ENCODE measurements at places on chromosomes 3 and 15.

GRCh38 chr15:47897525-47897924 is 180.2 kb downstream of the SEMA6D start:
- DNase-seq = no peak

- no peak for DNase-seq
Measured at GRCh38 chr3:139811331-139811730, 123.7 kb upstream of the CLSTN2 start.

GRCh38 chr3:194497799-194498575 is 11.2 kb upstream of the ATP13A3 start:
- DNase-seq = peak; percentile 21

DNA sequence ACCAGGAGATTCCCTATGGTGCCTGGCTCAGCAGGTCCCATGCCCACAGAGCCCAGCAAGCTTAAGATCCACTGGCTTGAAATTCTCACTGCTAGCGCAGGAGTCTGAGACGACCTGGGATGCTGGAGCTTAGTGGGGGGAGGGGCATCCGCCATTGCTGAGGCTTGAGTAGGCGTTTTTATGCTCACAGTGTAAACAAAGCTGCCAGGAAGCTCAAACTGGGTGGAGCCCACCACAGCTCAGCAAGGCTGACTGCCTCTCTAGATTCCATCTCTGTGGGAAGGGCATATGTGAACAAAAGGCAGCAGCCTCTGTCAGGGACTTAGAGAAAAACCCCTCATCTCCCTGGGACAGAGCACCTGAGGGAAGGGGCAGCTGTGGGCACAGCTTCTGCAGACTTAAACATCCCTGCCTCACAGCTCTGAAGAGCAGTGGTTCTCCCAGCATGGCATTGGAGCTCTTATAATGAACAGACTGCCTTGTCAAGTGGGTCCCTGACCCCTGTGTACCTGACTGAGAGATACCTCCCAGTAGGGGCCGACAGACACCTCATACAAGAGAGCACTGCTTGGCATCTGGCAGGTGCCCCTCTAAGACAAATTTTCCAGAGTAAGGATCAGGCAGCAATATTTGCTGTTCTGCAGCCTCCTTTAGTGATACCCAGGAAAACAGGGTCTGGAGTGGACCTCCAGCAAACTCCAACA is 231.5 kb upstream of the SETMAR start:
- no peak for DNase-seq

GRCh38 chr15:58038426-58039078 is 27.0 kb downstream of the ALDH1A2 start:
- no peak for DNase-seq

DNA sequence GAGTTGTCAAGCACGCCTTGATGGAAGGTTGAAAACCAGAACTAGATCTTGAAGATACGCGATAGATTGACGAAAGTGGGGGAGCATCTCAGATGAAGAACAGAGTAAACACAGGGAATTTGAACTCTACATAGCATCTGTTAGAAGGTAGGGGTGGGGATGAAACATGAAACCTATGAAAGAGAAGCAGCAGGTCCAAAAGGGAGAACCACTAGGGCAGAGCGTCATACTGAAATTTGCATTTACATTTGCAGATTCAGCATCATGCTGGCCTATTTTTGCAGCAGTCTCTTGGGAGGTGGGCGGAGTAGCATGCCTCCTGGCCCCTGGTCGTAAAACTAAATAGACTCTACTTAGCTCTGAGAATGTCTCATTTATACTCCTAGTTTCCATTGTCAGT is 46.1 kb upstream of the RASGRP1 start:
- no peak for DNase-seq

GRCh38 chr15:59168536-59168935 is 38.1 kb upstream of the LDHAL6B start:
- no peak for DNase-seq

DNA sequence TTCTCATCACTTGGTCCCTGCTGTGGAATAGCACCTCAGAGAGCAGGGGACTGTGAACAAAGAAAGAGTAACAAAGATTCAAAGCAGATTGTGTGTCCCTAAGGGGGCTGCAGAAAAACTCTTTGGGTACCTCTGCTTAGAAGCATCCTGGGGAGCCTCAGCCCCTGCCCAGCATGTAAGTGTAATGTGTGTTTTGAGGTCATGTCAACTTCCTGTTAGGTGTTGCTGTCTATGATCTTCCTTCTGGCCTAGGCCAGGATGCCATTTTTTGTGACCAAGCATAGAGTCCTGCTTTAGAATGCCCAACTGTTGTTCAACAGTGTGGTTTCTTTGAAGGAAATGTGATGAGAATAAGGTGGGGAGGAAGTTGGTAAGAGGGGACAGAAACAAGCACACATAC is 77.1 kb upstream of the BCL6 start:
- DNase-seq = no peak

DNA sequence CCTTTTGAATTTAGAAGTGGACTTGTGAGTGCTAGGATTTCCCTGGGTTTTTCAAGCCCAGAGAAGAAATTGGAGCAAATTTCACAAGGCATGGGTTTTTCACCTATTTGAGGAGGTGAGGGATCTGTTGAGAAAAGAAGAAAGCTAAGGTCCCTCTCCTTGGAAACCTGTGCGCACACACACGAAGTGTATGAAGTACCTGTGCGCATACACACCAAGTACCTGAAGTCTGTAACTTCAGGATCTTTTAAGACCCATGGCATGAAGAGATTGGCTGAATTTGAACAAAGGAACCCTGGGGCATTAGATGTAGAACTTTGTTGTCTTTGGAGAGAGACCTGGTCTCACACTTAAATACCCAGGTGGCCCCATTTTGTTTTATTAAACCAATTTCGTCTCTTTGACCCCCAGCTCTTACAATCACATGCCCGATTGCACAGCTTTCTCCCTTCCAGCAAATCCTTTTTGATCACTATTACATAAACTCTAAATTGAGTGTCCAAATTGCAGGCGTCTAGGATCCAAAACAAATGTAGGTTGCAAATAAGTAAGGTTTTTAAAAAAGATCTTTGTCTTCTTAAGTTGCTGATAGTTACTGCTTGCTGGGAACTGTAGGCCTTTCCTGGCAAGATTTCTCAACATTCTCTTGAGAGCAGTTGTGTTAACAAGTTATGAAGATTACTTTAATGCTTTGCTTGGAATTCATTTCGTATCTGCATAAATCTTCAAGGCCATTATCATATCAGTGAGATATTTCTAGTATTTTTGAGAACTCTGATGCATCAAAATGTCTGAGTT is 64.3 kb downstream of the CMTM8 start:
- no peak for DNase-seq

- DNase-seq = no peak
Measured at GRCh38 chr15:95425859-95426258, 904.6 kb upstream of the NR2F2 start.

DNA sequence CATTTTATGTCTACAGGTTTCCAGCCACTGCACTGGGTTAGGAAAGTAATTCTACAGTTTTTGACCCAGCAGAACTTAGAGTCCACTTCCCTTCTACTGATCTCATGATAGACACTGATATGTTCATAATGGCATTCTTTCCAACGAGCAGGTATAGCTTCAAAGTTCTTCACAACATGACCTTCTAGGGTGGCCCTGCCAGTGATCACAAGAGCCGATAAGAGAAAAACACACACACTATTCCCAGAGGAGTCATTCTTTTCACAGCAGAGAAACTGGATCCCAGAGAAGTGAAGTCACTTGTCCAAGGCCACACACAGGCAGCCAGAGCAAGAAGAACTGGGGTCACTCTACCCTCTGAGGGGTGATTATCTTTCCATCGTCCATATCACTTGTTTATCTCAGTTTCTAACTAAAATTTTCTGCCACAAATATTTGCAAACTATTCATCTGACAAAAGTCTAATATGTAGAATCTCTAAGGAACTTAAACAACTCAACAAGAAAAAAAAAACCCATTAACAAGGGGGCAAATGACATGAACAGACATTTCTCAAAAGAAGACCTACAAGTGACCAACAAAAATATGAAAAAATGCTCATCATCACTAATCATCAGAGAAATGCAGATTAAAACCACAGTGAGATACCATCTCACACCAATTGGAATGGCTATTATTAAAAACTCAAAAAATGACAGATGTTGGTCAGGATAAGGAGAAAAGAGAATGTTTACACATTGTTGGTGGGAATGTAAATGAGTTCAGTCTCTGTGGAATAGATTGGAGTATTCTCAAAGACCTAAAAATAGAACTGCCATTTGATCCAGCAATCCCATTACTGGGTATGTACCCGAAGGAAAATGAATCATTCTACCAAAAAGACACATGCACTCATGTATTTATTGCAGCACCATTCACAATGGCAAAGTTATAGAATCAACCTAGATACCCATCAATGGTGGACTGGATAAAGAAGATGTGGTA is 31.5 kb downstream of the SPTSSB start:
- DNase-seq = no peak

DNA sequence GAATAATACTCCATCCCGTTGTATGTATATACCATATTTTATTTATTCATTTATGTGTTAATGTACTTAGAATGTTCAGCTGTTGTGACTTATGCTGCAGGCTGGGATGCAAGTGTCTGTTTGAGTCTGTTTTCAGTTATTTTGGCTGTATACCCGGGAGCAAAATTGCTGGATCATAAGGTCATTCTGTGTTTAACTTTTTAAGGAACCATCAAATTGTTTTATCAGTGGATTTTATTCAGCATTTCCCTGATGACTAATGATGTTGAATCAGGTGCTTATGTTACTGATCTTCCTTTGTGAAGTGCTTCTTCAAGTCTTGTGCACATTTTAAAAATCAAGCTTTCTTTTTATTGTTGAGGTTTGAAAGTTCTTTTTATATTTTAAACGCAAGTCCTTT is 118.1 kb downstream of the SLC25A26 start:
- DNase-seq = no peak

DNA sequence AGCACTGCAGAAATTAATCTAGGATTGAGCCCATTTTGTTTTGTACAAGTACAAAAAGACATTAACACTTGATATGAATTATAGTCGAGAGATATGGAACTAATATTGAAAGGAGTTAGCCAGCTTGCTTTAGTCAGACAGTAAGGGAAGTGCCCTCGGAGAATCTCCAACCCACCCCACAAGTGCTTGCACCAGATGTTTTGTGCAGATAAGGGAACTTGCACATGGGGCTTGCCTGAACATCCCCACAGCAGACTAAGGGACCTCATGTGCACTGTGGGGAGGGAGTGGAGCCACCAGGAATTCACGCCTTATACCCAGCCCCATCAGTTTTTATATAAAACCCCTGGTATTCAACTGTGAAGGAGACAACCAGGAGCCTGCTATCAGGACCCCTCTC is 122.3 kb downstream of the EFHB start:
- DNase-seq = no peak

GRCh38 chr15:74535388-74536084 is 5.5 kb upstream of the ARID3B start:
- DNase-seq = peak; percentile 28

GRCh38 chr15:92029767-92030166 is 176.3 kb downstream of the SLCO3A1 start:
- DNase-seq = no peak

- DNase-seq = peak; percentile 96
Measured at GRCh38 chr15:68875377-68876116, 54.8 kb upstream of the SPESP1 start.

DNA sequence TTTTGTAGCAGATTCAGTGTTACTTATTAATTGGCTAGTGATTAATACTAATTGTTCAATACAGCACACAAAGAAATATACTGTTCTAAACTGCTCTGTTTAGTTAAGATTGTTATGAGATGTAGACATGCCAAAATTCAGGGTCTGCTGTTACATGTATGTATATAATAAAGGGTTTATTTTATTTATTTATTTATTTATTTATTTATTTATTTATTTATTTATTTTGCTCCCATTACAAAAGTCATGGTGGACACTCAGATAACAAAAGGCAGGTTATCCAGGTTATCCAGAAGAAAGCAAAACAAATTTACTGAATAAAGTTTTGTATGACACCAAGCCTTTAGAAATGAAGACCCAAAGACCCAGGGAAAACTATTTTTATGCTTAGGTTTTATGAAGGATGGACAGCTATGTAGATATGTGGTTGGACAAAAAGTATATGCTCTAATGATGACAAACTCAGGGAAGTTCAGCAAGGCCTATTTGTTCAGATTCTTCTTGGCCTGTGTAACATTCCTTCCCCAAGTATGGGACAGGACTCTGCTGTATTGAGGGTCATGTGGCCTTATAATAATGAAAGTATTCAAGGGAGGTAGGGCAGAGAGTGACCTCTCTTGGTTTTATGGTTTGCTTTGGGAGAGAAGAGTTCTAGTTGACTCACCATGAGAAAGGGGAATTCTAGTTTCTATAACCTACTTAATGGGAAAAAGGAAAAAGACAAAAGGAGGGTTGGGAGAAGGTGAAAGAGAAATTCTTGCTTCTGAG is 1056.8 kb downstream of the ROBO2 start:
- DNase-seq = no peak

GRCh38 chr3:24683633-24684384 is 189.2 kb upstream of the THRB start:
- DNase-seq = peak; percentile 60

GRCh38 chr3:152193673-152194267 is 75.0 kb upstream of the MBNL1 start:
- no peak for DNase-seq

- no peak for DNase-seq
Measured at GRCh38 chr15:89852342-89852995, 37.8 kb upstream of the ANPEP start.

DNA sequence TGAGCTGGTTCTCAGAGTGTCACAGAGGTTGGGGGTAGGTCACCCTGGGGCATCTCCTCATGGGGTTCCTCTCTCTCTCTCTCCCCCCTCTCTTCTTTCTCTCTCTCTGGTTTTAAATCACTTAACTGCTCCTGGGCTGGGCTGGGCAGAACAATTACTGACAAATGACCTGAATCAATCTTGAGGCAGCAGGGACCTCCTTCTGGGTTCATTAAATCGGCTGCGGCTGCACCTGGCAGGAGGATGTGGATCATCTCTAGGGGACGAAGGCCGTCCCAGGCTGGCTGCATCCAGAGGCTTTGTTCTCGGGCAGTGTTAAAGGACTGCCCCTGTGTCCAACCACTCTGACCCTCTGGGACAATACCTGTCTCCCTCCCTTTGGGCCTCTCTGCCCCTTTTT is 143.1 kb downstream of the TLE3 start:
- no peak for DNase-seq

- no peak for DNase-seq
Measured at GRCh38 chr3:136135039-136135802, 60.9 kb downstream of the MSL2 start.

- no peak for DNase-seq
Measured at GRCh38 chr15:55564347-55565145, 23.6 kb downstream of the PYGO1 start.

DNA sequence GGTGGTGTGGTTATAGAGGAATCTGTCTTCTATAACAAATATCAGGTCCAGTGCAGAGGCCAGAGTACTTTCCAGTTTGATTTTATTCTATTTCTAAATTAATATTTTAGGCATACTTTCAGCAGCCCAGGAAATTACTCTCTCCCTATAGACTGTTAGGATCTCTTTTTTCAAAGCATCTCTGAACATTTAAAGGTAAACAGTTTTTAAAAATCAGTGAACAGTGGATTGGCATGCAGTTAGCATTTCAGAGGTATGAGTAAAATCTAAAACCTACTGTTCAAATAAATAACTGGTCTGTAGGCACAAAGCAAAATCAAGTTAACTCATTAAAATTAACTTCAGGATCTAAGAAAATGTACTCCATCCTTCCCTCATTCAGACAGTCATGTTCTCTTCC is 3.0 kb downstream of the ZBED2 start:
- DNase-seq = no peak
